ENCODE measurements at places on chromosomes 1 and 21.

GRCh38 chr21:41622831-41623548, 115.0 kb upstream of the TMPRSS2 start:
- no peak for DNase-seq

GRCh38 chr1:105102371-105102770, 1352.7 kb downstream of the AMY1C start:
- DNase-seq = no peak

GRCh38 chr1:65254320-65255034, 54.9 kb upstream of the DNAJC6 start:
- DNase-seq = peak; percentile 74

GRCh38 chr1:59124166-59124565, 172.7 kb upstream of the FGGY start:
- DNase-seq = no peak

DNA sequence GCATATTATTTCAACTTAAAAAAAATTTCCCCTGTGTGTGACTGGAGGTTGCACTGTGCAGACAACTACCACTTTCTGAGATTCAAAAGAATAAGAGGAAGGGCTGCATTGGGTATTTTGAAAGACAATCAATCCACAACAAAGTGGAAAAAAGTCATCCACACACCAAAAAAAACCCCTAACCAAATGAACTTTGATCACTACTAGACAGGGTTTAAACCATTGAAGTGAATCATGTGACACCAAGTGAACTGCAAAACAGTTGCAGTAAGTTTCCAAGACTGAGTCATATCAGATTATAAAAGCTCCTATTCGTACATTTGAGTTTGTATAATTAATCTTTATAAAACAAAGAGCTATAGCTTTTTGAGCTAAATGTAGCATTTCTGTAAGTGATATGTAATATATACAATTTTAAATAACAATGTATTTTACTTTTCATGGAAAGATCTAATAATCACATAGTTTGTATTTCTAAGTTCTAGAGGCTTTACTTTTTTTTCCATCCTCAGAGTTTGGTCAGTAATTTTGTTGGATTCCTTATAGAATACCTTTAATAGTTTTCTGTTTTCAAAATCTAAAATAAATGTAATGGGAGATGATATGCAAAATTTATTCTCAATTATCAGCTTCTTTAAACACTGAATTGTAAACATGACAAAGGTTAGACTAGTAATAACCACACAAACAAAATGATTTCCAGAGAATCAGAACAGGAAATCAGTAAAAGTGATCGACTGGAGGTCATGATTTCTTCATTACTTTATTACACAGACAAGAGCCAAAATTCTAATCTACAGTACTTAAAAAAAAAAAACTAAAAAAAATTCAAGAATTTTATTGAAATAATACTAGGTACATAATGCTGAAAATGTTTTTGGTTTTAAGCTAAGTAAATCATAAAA, 50.5 kb upstream of the GFI1 start:
- DNase-seq = no peak

All from endothelial cell (in vitro differentiated cells).